ENCODE measurements at places on chromosomes 7 and 10. TPM values are rescaled to one million over a fixed set of nuclear protein-coding genes. Genes with fewer than 3 reads are reported as not detected.

Gene PRLHR
- total RNA-seq, result not detected

DNA sequence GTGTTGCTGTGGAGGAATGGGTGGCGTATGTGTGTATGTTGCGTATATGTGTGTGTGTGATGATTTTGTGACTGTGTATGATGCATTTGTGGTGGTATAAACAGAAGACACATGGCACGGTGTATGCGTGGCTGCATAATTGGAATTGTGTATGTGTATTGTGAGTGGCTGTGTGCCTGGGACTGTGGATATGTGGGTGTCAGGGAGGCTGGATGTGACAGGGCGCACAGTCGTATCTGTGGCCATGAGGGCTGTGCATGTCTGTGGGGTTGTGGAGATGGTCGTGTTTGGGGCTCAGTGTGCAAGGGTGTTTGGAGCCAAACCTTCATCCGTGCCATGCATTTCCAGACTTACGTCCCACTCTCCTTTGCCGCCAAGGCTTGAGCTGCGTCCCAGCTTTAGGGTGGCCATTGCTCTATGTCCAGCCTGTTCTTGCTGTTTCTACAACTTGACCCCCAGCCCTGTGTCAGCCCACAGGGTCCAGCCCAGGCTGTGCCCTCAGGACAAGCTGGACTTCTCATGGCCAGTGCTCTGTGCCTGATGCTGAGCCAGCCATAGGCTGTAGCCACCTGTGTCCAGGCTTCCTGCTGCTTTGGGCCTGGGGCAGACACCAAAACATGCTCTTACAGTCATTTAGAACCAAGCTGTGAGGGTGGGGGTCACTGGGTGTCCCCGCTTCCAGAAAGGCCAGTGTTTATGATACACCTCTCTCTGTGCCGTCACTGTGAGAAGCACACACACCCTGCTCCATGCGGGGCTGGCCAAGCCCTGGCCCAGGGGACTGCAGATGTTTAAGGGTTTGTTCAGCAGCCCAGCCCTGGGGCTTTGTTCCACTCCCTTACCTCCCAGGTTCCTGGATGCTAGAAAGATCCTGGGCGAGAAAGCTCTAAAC, 127.6 kb downstream of the NEURL1 start:
- DNase-seq, result no peak

DNA sequence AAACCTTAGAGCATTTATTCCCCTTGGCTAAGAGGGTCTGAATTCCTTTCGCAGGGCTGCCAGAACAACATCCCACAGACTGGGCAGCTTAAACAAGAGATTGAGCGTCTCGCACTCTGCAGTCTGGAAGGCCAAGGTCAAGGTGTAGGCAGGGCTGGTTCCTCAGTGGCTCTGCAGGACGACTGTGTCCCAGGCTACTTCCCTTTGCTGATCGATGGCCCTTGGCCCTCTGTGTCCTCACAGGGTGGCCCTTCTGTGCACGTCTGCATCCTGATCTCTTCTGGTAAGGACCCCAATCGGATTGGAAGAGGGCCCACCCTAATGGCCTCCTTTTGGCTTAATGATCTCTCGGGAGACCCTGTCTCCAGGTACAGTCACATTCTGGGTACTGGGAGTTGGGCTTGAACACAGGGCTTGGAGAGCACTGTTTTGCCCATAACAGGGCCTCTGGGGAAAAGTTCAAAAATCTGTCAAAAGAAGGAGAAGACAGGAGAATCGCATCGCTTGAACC, 35.1 kb upstream of the DNAJB6 start:
- DNase-seq, result no peak

- no peak for DNase-seq
Observed at GRCh38 chr10:32941357-32941756, 16.7 kb downstream of the ITGB1 start.

DNA sequence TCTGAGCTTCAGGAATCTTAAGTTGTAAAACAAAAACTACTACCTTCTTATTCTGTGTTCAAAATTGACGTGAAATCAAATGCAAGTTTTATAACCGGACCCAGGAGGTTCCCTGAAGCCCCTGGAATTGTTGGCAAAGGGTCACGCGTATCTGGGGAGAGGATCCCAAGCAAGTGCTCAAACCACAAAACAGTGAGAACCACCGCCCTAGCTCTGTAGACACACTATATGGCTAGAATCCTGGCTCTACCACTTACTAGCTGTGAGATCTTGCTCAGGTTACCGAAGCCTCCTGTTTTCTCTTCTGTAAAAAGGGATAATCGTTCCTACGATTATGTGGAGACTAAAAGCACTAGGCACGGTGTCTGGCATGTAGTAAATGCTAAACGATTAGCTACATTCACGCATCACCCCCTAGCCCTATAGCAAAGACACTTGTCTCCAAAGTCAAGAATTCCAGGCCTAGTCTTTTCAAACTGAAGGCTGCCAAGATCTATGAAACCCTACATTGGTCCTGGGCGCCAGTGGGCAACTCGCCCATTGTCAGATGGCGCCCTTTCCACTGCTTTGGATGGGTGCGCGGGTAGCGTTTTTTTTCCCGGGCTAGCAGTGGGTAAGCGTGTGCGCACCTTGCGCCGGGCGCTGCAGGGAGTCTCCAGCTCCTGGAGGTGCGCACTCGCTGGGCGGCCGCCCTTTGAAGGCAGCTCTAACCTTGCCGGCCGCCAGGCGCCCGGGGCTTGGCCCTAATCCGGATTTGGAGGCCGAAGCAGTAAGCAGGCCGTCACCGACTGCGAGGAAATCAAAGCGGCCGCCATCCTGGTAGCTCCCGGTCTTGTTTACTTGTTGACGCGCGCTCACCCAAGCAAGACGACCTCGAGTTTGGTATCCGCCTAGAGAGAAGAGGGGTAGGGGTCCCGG, 11.6 kb upstream of the NKX2-3 start:
- DNase-seq, result no peak

DNA sequence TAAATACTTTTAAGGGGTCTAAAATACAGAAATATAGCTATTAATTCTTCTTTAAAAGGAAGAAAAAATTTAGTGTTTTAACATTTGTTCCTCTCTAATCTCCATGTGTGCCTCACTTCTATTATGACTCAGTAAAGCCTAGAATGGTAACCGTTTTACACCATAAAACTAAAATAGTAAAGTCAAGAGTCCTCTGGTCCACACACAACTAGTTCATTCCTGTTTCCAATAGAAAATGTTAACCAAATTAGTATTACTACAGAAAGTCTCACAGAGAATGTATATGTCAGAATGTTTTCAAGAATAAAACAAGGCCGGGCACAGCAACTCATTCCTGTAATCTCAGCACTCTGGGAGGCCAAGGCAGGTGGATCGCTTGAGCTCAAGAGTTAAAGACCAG, 55.8 kb downstream of the CNOT4 start:
- no peak for DNase-seq

GRCh38 chr7:123003539-123004126, 8.1 kb upstream of the TAS2R16 start:
- DNase-seq, result no peak

- DNase-seq, result no peak
Observed at GRCh38 chr7:152176797-152177196, 151.3 kb downstream of the GALNT11 start.

DNA sequence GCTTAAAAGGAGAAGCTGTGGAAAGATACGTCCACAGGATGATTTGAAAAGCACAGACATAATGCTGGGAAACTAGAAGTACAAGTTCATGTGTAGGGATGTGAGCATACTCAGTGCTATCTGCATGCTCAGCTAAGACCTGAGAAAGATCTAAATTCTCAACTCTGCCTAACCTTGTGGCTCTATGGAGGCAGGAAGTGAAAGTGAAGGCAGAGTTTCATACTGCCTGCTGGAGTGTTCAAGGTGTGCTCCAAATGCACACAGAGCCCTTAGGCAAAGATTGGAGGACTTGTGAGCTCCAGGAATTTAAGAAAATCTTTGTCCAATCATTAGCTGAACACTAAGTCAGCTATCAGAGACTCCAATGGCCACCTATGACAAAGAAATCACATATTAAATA, 190.9 kb downstream of the RNLS start:
- no peak for DNase-seq

DNA sequence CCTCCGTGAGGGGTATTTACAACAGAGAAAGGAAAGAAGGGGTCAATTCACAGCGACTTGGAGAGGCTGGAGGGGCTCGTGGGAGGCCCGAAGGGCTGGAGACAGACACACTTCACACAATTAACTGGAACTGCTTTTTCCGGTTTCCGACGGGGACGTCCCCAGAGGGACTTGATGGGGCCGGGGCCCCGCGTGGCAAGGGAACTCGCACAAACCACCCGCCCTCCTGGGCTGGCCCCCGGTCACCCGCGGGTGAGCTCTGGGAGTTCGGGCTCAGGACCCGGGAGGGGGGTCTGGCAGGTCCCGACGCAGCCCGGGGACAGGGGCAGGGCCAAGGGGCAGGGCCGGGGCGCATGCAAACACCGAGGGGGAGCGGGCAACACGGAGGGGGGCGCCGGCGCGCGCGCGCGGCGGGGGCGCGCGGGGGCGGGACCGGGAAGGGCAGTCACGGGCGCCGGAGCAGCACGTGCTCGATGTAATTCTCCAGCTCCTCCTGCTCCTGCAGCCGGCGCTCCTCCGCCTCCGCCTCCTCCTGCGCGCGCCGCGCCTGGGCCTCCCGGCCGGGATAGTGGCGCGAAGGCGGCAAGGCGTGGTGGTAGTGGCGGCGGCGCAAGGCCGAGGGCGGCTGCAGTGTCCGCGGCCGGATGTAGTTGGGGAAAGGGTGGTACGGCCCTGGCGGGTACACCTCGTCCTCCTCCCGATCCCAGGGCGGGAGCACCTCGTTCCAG, 2.7 kb downstream of the VGF start:
- DNase-seq, result peak; percentile 88

DNA sequence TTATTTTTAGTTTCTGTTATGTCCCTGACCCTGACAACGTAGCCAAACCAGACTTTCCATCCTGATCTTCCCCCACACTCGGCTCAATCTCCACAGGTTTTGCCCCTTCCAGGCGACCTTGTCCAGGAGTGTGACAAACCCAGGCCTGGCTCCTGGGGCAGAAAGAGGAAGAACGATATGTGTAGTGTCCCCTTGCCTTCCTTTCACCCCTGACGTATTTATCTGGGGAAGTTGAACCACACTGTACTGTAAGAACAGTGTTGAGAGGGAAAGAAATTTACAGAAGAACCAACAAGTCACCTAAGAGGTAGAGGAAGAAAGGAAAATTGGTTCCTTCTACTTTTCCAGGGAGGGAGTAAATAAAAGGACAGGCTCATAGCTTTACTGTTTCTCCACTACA, 158.0 kb downstream of the VTI1A start:
- DNase-seq, result no peak

- no peak for DNase-seq
Observed at GRCh38 chr7:94389381-94389780, 5.3 kb upstream of the COL1A2 start.

DNA sequence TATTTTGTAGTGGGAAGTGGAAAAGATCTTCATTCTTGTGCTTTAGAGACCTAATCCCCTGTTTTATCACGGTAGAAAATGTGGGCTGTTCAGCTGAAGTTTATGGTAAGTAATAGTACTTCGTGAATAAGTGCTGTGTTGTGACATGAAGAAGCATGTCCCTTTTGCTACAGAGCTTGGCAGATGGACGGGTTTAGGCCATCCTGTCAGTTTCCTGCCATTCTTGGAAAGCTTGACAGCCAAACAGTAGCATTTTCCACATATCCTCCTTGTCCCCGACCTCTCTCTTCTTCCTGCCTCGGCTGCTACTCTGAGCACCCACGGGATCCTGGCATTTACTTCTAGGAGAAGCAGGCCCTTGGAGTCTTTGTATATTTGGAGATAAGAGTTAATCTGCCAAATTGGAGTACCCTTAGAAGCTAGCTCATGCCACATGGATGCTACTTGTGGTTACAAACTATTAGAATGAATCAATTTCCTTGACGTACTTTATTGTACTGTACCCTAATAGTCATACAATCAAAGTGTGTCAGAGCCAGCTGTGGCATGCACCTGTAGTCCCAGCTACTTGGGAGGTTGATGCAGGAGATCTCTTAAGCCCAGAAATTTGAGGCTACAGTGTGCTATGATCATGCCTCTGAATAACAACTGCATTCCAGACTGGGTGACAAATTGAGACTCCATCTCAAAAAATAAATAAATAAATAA, 39.2 kb downstream of the PNLIPRP3 start:
- no peak for DNase-seq

- DNase-seq, result no peak
Observed at GRCh38 chr10:6924166-6924565, 344.1 kb upstream of the PRKCQ start.

GRCh38 chr7:78542541-78542940, 744.0 kb downstream of the PHTF2 start:
- no peak for DNase-seq

- DNase-seq, result no peak
Observed at GRCh38 chr7:87060288-87060537, 759 bp upstream of the ELAPOR2 start.

Gene WAPL
- total RNA-seq, result 29.3 TPM

DNA sequence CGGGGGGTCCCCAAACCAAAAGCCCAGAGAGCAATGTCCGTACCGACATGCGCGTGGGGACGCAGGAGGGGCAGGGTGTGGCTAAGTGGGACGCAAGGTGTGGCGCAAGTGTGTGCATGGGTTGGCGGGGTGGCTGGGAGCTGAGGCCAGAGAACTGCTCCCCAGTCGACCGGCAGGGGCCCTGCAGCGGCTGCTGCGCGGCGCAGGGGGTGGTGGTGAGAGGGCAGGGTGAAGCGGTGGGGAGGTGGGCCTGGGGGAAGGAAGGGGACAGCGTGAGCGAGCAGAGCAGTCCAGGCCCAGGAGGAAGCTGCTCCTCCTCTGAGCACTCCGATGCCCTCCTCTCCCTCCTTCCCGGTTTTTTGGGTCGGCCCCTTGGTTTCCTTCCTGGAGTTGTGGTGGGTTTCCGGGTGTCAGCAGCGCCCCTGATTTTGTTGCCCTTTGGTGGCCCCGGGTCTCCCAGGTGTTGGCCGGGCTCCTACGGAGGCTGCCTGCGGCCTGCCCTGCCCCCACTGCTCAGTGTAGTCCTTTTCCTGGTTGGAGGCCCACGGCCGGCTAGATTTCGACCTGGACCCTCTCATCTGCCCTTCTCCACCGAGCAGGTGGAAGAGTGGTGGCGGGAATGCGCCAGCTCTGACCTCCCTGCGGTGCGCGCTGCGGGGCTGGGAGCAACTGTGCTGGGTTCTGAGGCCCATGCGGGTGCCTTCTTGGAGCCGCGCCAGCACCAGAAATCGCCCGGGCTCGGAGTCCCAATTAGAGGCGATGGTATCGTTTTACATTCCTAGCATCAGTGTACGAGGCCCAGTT, 40.5 kb upstream of the COMTD1 start:
- no peak for DNase-seq

- no peak for DNase-seq
Observed at GRCh38 chr10:110547139-110547761, 20.2 kb upstream of the SMC3 start.

Gene HOXA10
- not detected for total RNA-seq

GRCh38 chr7:98300595-98301372, 19.3 kb downstream of the BRI3 start:
- no peak for DNase-seq

DNA sequence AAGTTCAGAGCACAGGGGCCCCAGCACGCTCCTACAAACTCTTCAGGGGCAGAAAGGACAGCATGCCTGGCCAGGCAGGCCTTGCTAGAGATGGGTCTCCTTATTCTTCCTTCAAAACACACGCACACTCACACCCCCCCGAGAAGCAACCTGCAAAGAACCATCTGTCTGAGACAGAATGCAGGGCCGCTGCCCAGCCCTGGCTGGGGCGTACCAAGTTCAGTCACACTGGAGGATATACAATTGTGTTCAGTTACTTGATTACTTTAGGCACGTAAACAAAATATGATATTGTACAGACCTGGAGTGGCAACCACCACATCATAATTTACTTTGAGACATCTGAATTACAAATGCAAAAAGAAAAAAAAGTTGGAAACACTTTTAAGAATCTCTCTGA, 5.7 kb downstream of the FAM53B start:
- peak; percentile 56 for DNase-seq

GRCh38 chr7:39504963-39505362, 61.2 kb upstream of the YAE1 start:
- DNase-seq, result no peak

- no peak for DNase-seq
Observed at GRCh38 chr7:22826593-22826992, 3.9 kb upstream of the TOMM7 start.

Data from osteocyte (in vitro differentiated cells).